ENCODE measurements at places on chromosomes 5 and 9. TPM values are rescaled to one million over a fixed set of nuclear protein-coding genes. Genes with fewer than 3 reads are reported as not detected.

GRCh38 chr9:109317979-109318741 lies 2.7 kb downstream of the EPB41L4B start:
- DNase-seq = no peak

The AHRR gene
- total RNA-seq = 5.4 TPM

DNA sequence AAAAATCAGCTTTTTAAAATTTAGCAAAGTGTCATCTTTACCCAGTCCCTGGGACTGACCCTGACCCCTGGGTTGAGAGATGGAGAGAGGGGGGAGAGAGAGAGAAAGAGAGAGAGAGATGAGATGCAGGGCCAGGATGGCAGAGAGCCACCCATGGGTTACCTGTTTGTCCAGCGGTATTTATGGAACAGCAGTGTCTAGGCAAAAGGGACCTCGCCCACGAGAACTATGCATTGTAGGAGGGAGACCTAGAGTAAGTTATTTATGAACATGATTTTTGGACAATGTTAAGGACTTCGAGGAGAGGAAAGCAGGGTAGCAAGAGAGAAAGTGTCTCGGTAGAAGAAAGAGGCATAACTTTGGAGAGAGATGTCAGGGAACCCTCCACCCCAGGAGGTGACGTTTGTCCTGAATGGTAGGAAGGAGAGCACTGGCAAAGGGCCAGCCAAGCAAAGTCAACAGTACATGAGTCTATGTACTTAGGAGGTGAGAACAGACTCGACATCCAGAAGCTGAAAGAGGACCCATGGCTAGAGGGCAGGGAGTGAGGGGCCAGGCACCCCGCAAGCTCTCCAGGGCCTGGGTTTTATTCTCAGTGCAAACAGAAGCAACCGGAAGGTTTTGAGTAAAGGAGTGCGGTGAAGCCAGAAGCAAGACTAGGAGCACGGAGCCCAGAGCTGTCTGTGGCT lies 30.5 kb upstream of the MSX2 start:
- DNase-seq = no peak

The SCGB3A1 gene
- not detected for total RNA-seq

The CTSV gene
- 1.1 TPM for total RNA-seq

Data from pulmonary artery endothelial cell (primary cell).